ENCODE measurements at places on chromosomes 5 and 9.

DNA sequence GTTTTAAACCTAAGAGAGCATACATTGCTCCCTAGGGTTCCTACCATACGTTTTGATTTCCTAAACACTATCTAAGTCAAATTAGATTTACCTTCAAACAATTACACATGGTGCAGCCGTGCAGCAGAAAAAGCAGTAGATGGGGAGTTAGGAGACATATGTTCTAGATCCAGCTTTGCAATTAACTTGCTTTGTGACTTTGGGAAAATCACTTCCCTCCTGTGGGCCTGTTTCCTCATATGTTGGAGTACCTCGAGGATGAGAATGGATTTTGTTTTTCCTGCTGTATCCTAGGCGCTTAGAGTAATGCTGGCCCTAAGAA lies 711 bp downstream of the MRPL50 start:
- no peak for DNase-seq

DNA sequence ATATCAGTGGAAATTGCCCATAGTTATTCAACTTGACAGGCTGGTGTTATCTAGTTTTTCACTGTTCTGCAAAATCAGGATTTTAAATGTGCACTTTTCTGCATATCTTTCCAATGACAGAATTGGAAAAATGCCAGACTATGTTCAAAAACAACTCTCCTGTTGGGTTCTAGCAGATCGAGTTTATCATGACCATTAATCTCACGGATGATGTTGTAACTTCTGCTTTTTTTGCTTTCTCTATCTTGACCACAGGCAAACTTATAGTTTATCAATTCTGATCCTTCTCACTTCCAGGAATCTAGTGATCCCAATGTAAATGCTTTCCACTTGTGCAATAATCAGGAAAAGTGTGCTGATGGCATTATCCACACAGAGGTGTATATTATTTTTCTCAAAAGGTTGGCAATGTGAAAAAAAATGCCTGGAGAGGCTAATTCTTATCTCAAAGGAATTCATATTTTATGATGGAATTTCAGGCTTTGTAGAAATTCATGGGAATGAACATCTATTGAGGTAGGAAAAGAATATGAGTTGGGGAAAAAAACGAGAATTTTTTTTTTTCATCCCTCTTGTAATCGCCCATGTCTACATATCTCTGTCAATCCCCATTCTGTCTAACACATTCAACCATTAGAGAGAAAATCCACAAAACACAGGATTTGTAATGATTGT lies 73.6 kb upstream of the DAB2 start:
- DNase-seq = no peak

DNA sequence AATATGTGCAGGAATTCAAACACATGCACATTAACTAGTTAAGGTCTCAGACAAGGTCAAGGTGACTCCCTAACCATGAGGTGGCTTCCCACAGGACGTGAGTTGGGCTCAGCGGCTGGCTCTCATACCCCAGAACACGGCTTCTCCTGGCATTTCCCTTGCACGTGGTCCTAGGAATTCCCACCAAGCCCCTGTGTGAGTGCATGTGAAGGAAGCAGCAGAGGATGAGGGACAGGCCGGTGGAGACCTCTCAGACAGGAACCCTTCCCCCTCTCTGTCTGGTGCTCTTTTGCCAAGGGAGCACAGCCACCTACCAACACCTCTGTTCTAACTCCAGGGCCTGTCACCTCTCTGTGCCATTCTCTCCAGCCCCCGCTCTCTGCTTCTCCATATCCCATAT lies 271.0 kb downstream of the FSTL4 start:
- no peak for DNase-seq

DNA sequence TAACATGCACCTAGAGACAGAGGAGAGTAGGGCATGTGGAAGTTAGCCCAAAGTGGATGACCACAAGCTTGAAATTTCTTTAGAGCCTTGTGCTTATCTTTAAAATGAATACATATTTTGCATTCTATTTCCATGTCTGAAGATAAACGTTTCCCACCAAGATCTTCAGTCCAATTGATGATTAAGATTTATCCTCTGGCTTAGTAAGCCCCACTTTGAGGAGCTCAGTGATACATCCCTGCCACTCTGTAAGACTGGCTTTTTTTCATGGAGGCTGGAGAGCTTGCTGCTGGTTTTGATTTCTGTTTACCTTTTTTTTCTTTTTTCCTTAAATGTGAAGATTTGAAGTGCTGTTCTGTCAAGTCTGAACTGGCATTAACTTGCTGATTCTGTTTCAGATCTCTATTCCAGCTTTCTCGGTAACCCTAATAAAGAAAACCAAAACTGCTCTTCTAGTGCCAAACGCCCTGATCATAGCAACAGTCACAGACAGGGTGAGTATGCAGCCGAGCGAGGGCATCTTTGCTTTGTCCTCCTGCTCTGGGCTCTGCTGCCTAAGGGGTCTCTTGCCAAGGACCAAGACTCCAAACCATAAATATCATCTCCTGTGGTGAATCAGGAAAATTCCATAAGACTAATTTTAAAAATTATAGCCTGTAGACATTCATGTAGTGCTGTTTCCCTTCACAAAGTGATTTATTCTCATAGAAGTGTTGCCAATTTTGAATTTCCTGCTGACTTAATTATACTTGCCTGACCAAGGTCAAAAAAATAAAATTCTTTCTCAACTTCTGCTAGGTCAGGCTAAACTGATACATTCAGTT lies 54.3 kb downstream of the GRAMD2B start:
- peak; percentile 66 for DNase-seq

DNA sequence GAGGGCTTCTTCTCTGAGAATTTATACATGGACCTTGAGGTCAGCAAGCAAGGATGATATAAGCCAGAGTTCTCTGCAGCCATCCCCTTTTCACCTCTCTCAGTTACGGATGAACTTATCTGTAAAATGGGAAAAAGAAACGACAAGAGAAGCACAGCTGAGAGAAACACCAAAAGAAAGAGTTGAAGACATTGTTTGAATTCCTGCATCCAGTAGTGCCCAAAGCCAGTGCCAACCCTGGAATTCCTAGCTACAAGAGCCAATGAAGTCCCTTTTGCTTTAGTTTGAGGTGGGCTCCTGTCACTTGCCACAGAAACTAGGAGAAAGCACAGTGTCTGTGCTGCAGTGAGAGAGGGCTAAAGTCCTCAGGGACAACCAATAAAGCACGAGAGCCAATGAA lies 6.6 kb upstream of the MOB3B start:
- no peak for DNase-seq
